CD8-positive, alpha-beta memory T cell (primary cell): ENCODE measurements at places on chromosomes 4 and X. TPM values are rescaled to one million over a fixed set of nuclear protein-coding genes. Genes with fewer than 3 reads are reported as not detected.

- no peak for DNase-seq
Measured at GRCh38 chrX:97909245-97909644, 1025.5 kb downstream of the RPA4 start.

- no peak for DNase-seq
Measured at GRCh38 chr4:26410385-26411293, 79.6 kb downstream of the CCKAR start.

DNA sequence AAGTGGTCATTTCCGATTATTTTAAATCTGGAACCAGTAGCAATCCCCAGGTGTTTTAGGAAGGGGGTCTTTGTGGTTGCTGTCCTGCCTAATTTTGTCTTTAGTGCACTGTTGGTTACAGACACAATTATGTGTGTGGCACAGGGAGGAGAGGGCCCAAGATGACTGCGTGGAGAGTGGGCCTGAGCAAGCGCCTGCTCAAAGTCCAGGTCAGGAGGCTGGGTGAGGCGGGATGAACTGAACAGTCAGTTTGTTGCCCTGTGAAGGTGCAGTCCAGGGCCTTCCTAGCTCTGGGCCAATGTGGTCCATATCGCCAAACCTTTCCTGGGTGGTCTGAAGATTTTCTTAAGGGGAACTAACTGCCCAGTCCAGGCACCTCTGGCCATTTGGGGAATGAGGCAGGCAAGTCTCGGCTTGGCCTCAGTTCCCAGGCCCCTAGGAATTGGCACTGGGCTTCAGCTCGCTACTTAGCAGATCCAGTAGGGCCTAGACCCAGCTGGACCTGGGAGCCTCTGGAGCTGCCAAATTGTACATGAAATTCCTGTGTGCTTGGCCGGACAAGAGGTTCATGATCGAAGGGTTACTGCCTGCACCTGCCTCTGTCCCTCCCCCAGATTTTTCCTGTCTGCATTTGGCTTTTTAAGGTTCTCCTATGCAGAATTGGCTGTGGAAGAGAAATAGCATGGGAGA lies 47.6 kb downstream of the ANAPC4 start:
- no peak for DNase-seq

DNA sequence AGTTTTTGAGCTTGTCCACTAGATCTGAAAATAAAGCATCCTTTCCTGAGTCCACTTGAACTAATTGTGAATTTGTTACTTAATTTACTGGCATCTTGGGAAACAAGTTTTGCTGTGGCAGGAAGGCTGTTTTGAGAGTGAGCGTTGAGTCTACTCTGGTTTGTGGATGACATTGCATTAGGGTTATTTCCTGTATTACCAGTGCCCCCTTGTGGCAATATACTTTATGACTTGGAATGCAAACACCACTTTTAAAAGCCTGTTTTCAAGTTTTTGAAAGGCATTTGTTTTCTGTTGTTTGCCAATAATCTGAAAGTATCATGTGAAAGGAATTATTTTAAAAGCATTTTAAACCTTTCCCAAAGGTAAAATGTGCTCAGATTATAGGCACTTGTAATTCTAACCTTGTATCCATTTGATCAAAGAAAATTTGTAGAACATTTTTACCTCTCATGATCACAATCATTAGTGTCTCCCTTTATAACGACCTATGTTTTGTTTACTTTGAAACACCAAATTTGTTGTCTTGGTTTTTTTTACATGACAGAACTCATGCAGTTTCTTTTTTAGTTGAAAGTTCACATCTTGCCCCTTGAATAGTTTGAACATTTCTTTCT lies 18.0 kb upstream of the CYP2U1 start:
- DNase-seq: peak; percentile 46

The CYSLTR1 gene
- total RNA-seq: 0.27 TPM

The CTAG2 gene
- 47.3 TPM for total RNA-seq

DNA sequence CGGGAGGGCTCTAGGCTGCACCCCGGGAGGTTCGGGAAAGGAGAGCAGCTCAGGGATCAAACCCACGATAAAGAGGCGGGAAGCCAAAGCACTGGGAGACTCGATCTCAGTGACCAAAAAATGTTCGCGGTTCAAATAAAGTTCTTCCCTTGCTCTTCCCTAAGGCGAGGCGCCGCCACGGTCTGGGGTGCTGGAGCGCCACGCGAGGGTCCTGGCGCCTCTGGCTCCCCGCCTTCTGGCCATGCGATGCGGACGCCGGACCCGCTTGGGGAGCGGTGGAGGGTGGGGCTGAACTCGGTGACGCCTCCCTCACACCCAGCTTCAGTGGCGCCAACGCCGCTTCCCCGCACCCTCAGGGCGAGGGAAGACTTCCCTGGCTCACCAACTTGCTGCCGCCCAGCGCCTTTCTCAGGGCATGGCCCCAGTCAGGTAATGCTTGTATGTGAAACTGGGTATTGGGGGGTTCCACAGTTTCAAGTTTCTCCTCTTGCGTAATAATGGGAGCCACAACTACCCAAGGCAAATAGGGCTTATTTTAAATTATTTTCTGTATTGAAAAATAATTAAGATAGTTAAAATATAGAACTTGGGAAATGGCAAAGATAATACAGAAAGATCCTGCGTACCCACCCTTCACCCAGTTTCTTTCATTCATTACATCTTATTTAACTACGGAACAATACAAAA lies at the start of gene QRFPR:
Gene QRFPR, minus strand, starts transcription at position 243 of the 687 bp plus-strand sequence. CDS start 371 bp downstream, outside the sequence.
- no peak for DNase-seq

The VCX3A gene
- not detected for total RNA-seq

The FHDC1 gene
- 0.04 TPM for total RNA-seq

The PABPC1L2B gene
- total RNA-seq: not detected

GRCh38 chrX:24148121-24148520 lies 1.4 kb upstream of the ZFX start:
- DNase-seq: no peak

DNA sequence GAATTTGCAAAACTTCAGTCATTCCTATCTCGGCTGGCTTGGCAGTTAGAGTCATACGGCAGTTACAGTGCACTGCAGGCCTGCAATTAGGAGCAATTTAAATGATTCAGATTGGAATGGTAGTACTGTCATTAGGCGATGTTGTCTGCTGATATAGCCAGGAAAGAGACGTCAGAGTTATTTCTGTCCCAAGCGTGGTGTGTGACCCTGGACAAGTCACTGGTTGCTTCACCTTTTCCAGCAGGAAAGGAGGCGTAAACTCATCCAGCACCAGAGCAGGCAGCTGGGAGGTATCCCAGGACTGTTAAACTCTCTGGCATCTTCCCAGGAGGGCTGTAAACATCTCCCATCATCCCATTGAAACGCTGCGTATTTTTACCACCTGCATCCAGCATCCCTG lies 836 bp upstream of the LNX1 start:
- no peak for DNase-seq

The BANK1 gene
- not detected for total RNA-seq

DNA sequence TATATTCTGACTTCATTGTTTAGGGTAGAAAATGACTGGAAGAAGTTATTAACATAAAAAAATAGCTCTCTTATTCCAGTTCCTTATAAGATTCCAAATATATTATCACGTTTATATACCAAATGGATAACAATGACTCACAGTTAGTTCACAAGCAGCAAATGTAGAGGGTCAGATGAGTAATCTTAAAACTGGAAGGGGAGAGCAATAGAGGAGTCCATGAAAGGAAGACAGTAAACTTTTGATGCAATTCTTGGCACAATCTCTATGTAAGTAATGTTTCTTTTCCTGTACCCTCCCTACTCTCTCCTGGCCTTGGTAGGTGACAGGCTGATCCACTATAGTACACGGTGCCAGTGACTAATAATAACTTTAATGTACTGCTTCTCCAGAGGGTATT lies 259.0 kb upstream of the TRPC5 start:
- DNase-seq: no peak

The KLHL4 gene
- total RNA-seq: 0.28 TPM

DNA sequence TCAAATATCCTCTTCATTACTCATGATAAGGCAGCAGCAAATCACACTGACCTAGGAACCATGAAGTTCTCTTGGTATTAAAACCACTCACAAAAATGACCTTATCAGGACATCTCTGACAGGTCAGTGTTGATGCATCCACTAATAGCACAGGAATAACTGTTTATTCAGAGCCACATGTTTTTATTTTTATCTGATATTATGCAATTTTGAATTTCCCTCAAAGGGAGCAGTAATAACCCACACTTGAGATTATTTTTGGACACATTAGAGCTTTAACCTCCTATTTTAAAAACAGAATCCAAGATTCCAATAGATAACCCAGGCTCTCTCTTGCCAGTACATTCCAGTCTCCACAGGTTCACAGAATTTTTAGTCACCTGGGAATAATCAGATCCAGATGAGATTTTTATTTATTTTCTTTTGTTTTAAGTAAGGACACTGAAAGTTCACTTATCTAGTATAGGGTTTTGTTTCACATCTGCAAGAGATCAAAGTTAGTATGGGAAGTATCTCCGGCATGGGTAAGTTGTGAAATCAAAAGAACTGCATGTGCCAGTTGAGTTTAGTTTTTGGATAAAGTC lies 36.3 kb upstream of the MYOZ2 start:
- DNase-seq: no peak
